Aorta (tissue), 5 donors: ENCODE measurements at places on chromosomes 6 and 20.

DNA sequence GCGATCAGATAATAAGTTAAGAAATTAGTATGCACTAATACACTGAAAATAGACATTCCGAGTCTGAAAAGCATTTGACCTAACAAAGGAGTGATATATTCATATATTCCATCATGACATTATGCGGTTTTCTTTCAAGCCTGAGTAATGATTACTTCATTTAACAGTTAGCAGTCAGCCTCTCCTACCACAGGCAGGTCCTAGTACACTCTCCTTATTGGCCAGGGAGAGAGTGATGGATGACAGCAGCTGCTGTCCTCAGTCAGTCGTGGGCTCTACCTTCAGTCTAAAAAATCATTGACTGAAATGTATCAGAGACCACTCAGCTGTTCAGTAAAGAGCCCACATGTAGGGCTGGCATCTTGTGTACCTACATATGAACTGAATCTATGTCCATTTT is 33.2 kb upstream of the VGLL2 start:
- no peak overlapping the region for H3K4me3 ChIP-seq
- H3K27me3 ChIP-seq = no peaks in the 10 kb centered on the region
- DNase-seq = no peak
- no peak overlapping the region for H3K27ac ChIP-seq
- no peaks in the 10 kb centered on the region for H3K4me1 ChIP-seq

DNA sequence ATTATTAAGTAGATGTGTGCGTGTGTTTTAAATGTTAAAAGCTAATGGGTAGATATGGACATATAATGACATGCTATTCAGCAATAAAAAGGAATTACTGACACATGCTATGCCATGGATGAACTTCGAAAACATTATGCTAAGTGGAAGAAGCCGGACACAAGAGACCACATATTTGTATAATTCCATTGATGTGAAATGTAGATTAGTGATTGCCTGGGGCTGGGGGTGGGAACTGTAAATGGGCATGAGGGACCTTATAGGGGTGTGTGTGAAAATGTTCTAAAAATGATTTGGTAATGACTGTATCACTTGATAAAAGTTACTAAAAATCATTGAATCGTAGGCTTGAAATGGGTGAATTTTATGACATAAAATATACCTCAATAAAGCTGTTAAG is 104.5 kb upstream of the BEND3 start:
- no peak overlapping the region for H3K4me3 ChIP-seq
- no peak overlapping the region for H3K27ac ChIP-seq
- H3K27me3 ChIP-seq = no peaks in the 10 kb centered on the region
- DNase-seq = no peak

- H3K4me3 ChIP-seq = no peak overlapping the region
- H3K4me1 ChIP-seq = no peaks in the 10 kb centered on the region
- H3K27ac ChIP-seq = no peak overlapping the region
- H3K27me3 ChIP-seq = no peaks in the 10 kb centered on the region
- no peak for DNase-seq
These were observed 87.1 kb upstream of the NT5E start for GRCh38 chr6:85362652-85363310.

DNA sequence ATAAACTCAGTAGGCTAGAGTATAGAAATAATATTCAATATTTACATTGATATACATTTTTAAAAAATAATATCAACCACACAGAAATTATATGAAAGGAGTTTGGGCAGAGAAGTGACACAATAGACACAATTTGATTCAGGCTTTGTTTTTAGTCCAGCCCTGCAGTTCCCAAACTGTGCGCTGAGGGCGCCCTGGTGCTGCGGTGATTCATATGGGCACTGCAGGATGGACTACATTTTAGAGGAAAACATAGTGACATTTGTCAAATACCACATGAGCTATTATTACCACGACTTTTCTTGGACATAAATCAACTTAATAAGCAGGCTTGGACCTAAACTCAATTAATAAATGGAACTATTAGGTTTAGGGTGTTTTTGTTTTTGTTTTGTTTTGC is 364.3 kb upstream of the ID4 start:
- no peaks in the 10 kb centered on the region for H3K4me1 ChIP-seq
- DNase-seq = no peak
- no peak overlapping the region for H3K27ac ChIP-seq
- H3K36me3 ChIP-seq = no peaks in the 10 kb centered on the region
- H3K4me3 ChIP-seq = no peak overlapping the region
- H3K27me3 ChIP-seq = no peaks in the 10 kb centered on the region

DNA sequence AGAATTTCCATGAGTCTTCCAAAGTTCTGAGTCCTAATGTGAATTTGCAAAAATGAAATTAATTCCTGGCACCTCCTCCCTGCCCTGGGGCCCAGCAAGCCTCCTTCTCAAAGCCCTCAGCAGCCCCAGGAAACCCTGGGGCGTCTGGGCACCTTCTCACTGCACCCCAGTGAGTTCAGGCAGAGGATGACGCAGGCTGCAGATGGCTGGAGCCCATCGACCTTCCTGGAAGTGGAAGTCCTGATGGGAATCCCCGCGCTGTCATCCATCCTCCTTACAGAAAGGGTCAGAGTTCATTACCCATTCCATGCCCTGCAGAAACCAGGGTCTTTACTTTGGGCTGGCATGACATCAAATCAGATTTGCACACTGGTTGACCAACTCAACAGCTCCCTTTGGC is 31.6 kb downstream of the DLL1 start:
- no peaks in the 10 kb centered on the region for H3K27me3 ChIP-seq
- peak; percentile 22 for DNase-seq
- no peaks in the 10 kb centered on the region for H3K36me3 ChIP-seq
- no peaks in the 10 kb centered on the region for H3K4me1 ChIP-seq
- H3K27ac ChIP-seq = no peak overlapping the region
- H3K4me3 ChIP-seq = no peak overlapping the region

DNA sequence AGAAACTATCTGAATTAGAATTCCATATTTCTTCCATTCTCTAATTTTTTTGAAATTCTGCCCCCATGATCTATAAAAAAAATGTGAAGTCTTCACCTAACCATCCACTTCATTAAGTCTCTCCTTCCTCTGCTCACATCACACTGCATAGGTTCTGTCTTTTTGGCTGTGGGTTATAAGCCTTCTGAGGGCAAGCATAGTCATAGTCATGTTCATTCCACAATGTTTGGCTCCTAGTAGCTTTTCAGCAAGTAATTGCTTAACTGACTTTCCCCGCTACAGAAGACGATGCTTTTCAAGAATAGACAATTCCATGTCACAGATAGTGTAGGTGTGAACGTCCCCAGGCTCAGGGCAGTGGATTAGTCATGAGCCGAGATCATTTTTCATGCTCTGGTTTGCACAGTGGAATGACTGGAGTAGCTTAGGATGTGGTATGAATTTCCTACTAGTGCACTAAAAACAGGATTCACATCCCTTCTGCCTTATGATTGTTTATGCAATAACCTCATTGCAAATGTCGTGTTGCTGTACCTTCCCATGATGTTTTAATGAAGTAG is 29.1 kb downstream of the WRNIP1 start:
- peaks cover 2% of the 10 kb centered on the region for H3K4me1 ChIP-seq
- H3K27me3 ChIP-seq = no peaks in the 10 kb centered on the region
- no peaks in the 10 kb centered on the region for H3K36me3 ChIP-seq
- H3K27ac ChIP-seq = no peak overlapping the region
- H3K4me3 ChIP-seq = no peak overlapping the region

- H3K36me3 ChIP-seq = no peaks in the 10 kb centered on the region
- no peak for DNase-seq
- H3K4me3 ChIP-seq = no peak overlapping the region
- no peak overlapping the region for H3K27ac ChIP-seq
These were observed 122.0 kb upstream of the BMP5 start for GRCh38 chr6:55997223-55997874.

GRCh38 chr6:49866485-49866943 is at the start of gene CRISP1:
Gene CRISP1, minus strand, starts transcription at chr6:49866535. Its CDS starts 9,135 bp downstream, at chr6:49857400.
- H3K4me3 ChIP-seq = no peak within 1 kb of the TSS
- H3K27me3 ChIP-seq = no peaks in the 10 kb centered on the region
- no peaks in the 10 kb centered on the region for H3K36me3 ChIP-seq
- H3K4me1 ChIP-seq = no peaks in the 10 kb centered on the region

GRCh38 chr6:41551086-41551700 is 5.0 kb downstream of the FOXP4 start:
- no peaks in the 10 kb centered on the region for H3K27me3 ChIP-seq
- H3K4me1 ChIP-seq = no peaks in the 10 kb centered on the region
- H3K36me3 ChIP-seq = no peaks in the 10 kb centered on the region
- no peak overlapping the region for H3K4me3 ChIP-seq
- no peak for DNase-seq

GRCh38 chr6:170285482-170285881 is 5.4 kb downstream of the DLL1 start:
- H3K27ac ChIP-seq = no peak overlapping the region
- H3K4me1 ChIP-seq = no peaks in the 10 kb centered on the region
- no peak overlapping the region for H3K4me3 ChIP-seq

- no peaks in the 10 kb centered on the region for H3K27me3 ChIP-seq
- no peak overlapping the region for H3K27ac ChIP-seq
- peaks cover 3% of the 10 kb centered on the region for H3K4me1 ChIP-seq
- H3K4me3 ChIP-seq = no peak overlapping the region
These were observed 63.3 kb downstream of the AIG1 start for GRCh38 chr6:143123941-143124340.

GRCh38 chr6:70549327-70549726 is 17.4 kb upstream of the SDHAF4 start:
- H3K27me3 ChIP-seq = no peaks in the 10 kb centered on the region
- H3K4me1 ChIP-seq = no peaks in the 10 kb centered on the region
- no peak for DNase-seq
- no peak overlapping the region for H3K4me3 ChIP-seq
- no peaks in the 10 kb centered on the region for H3K36me3 ChIP-seq

- no peak overlapping the region for H3K4me3 ChIP-seq
- no peaks in the 10 kb centered on the region for H3K36me3 ChIP-seq
- H3K4me1 ChIP-seq = no peaks in the 10 kb centered on the region
- no peaks in the 10 kb centered on the region for H3K27me3 ChIP-seq
- no peak for DNase-seq
- no peak overlapping the region for H3K27ac ChIP-seq
These were observed 22.5 kb upstream of the MMS22L start for GRCh38 chr6:97305414-97306066.

- H3K27me3 ChIP-seq = no peaks in the 10 kb centered on the region
- no peak for DNase-seq
- no peak overlapping the region for H3K4me3 ChIP-seq
- H3K4me1 ChIP-seq = peaks cover 19% of the 10 kb centered on the region
- no peak overlapping the region for H3K27ac ChIP-seq
These were observed 6.2 kb downstream of the PTPN1 start for GRCh38 chr20:50516180-50516934.

- no peak overlapping the region for H3K27ac ChIP-seq
- no peak overlapping the region for H3K4me3 ChIP-seq
- no peaks in the 10 kb centered on the region for H3K27me3 ChIP-seq
- no peaks in the 10 kb centered on the region for H3K36me3 ChIP-seq
- no peak for DNase-seq
These were observed 71.3 kb downstream of the TTLL2 start for GRCh38 chr6:167396068-167396658.
